Kidney tubule cell (primary cell): ENCODE measurements at places on chromosomes 1 and 21.

GRCh38 chr1:21490774-21491487, 18.3 kb upstream of the ALPL start:
- DNase-seq = peak; percentile 72

DNA sequence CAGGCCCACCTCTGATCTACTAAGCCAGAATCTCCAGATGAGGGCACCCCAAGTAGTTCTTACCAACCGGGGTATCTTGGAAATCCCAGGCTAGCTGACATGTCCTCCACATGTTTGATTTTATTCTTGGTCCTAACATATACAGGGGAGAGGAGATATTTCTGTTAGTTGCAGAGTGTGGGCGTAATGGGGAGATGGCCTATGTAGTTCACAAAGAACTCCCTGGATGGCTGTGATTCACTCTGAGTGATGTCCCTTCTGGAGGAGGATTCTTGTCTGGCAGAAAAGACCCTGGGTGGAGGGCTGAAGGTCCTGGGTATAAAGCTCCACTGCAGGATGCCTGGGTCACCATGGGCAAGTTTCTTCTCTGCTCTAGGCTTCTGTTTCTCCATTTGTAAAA, 13.1 kb downstream of the MECR start:
- DNase-seq = no peak

DNA sequence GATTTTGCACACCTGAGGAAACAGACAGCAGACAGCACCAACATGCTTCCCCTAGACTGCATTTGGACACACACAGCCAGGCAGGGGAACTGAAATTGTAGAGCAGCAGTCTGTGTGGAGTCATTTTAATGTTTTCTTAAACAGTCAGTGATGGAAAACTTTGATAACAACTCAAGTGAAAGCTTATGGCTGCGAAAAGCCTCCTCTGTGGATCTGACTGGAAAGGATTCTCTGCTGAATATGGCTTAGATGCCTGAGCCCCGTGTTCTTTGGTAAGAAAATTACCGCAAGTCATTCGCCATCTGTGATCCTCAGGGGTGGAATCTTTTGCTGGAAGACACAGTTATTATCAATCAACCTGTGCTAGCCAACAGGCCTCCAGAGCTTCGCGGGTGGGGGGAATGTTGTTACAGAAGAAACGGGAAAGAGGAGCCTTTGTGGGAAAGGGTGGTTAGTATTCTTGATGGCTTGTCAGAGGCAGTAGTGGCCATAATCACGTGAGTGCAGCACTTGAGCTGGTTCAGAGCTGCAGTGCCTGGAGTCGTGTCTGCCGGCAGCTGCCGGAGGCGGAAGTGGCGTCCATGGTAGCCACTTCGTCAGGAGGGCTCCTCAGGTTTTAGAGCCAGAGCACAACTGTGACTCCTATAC, 204.7 kb downstream of the ST6GALNAC3 start:
- DNase-seq = no peak

DNA sequence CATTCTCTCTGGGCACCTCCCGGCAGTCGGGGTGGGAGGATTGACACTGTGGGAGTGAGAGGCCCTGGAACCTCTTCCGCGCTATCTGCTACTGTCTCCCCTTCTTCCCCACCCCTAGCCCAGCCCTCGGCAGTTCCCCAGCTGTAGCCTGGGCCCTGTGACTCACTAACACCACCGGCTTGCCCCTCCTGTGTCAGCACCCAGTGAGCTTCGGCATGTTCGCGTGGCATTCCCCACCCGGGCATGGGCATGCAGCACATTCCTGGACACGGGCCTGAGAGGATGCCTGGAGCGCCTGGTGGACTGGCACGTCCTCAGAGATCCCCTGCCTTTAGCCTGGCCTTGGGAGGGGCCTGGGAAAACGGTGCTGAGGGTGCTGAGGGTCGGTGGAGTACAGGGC, 1.3 kb downstream of the CDK18 start:
- DNase-seq = peak; percentile 91

- no peak for DNase-seq
Observed at GRCh38 chr21:46168659-46169386, 13.4 kb upstream of the FTCD start.

DNA sequence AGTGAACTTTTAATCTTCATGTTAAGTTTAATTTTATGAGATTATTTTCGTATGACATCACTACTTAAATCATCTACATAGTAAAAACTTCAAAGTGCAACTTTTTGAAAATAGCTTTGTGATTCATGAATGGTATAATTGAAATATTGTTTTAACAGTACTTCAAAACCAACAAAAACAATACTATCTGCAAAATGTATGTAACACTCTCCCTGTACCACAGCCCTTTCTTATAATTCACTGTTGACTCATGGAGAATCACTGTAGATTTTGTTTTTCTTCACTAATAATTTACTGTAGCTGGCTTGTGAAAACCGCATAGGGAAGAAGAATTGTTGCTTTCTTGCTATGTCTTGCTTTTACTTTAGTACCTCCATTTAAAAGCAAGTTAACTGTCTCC, 301.4 kb upstream of the ADAMTS5 start:
- DNase-seq = peak; percentile 68

DNA sequence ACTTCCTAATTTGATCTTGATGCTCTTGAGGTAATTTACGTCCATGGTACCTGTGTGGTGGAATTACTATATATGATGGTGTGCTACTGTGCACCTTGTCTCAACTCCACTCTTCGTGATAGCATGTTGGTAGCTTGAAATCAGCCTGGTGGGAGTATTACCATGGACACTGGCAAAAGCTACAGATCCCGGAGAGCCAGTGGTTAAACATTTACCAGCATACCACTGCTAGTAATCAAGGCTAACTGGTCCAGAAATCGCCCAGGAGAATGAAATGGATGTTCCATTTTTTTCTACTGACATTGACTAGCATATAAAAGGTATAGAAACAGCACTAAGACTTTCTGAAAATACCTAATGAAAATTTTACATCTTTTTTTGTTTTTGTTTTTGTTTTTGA, 30.6 kb downstream of the ELK4 start:
- peak; percentile 91 for DNase-seq

DNA sequence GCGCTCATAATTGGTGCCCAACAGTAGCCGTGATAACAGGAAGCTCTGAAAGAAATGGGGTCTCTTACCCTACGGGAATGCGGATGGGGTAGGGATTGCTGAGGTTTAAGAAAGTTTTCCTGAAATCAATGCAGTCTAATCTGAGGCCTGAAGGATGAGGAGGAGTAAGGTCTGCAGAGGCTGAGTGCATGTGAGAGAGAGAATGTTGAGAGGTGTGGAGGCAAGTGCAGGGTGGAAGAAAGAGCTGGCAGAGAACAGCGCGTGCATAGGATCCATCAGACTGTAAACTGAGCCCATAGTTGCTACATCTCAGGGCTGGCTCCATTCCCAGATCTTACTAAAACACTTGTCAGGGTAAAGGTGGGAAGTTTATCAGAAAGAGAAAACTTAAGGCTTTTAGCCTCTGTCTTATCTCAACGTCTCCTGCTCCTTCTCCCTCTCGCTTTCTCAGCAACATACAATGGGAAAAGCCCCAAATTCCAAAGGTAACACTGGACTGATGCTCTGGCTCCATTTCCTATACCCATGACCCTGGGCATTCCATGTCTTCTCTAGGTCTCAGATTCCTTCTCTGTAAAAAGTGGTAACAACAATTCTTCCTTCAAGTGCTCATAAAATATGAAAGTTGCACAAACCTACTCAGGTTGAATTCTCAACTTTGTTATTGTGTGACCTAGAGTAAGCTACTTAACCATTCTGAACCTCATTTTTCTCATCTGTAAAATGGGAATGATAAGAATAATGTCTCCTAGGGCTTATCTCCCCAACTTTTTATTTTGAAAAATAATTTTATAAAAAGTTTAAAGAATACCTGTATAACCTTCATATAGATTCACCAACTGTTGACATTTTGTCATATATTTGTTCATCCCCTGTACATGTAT, 75.2 kb downstream of the SH3GLB1 start:
- DNase-seq = no peak

DNA sequence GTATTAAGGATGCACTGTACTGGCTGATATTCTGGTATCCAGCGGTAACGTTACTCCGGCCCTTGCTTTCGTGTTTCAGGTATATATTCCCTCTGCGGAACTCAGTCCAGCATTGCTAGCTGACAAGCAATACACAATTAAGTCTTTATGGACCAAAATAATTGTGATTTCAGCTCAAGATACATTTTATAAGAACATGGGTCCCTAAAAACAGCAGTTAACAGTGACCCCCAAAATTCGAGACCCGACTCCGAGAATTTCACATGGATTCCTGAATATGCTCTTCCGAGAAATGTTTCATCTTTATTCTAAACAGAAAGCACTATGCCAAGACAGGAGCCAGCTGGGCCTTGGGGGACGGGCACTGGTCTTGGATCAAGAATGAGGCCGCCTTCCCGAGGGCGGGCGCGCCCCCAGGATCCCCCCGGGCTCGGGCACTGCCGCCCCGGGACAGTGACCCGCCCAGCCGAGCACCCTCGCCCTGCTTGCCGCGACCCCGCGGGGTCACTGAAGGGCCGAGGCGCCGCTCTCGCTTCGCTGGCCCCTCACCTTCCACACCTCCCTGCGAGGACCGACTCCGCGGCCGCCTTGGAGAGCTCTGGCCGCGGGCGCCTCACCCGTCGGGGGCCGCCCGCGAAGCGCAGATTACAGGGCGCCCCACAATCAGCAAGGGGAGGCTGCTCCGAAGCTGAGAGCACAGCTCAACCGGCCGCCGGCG, 610 bp downstream of the SCYL3 start:
- peak; percentile 26 for DNase-seq

GRCh38 chr1:224116131-224116530, 2.2 kb downstream of the FBXO28 start:
- DNase-seq = peak; percentile 82

- DNase-seq = peak; percentile 64
Observed at GRCh38 chr1:48948562-48948961, 171.9 kb upstream of the BEND5 start.

DNA sequence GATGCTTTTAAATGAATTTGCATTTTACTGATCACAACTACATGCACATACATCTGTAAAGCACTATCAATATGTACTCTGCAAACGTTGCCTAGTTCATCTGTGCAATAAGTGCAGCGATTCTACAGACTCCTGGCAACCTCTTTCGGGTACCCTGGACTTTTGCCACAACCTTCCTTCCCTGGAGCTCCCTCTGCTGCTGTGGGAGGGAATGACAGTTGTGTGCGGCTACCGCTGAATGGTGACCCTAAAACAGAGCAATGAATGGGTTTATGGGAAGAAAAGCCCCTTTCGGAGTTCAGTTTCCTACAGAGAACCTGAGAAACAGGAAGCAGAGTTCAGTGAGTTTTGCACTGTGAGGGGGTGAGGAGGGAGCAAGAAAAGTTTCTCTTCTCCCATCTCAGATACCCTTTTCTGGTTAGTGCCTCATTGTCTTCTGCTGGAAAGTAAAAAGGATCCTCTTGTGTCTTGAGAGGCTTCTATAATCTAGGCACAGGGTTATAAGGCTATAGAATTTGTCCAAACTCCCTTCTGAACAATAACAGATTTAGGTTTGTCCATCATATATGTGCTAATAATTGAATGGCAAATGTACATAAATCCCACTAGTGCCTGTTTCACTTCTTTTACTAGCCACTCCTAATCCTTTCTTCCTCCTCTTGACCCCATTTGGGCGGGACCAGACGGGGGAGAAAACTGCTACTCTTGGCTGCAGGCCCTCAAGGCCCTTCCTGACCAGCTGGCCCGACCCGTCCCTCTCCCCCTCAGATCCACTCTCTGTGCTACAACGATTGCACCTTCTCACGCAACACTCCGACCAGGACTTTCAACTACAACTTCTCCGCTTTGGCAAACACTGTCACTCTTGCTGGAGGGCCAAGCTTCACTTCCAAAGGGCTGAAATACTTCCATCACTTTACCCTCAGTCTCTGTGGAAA, 19.8 kb upstream of the SARS1 start:
- DNase-seq = peak; percentile 43

DNA sequence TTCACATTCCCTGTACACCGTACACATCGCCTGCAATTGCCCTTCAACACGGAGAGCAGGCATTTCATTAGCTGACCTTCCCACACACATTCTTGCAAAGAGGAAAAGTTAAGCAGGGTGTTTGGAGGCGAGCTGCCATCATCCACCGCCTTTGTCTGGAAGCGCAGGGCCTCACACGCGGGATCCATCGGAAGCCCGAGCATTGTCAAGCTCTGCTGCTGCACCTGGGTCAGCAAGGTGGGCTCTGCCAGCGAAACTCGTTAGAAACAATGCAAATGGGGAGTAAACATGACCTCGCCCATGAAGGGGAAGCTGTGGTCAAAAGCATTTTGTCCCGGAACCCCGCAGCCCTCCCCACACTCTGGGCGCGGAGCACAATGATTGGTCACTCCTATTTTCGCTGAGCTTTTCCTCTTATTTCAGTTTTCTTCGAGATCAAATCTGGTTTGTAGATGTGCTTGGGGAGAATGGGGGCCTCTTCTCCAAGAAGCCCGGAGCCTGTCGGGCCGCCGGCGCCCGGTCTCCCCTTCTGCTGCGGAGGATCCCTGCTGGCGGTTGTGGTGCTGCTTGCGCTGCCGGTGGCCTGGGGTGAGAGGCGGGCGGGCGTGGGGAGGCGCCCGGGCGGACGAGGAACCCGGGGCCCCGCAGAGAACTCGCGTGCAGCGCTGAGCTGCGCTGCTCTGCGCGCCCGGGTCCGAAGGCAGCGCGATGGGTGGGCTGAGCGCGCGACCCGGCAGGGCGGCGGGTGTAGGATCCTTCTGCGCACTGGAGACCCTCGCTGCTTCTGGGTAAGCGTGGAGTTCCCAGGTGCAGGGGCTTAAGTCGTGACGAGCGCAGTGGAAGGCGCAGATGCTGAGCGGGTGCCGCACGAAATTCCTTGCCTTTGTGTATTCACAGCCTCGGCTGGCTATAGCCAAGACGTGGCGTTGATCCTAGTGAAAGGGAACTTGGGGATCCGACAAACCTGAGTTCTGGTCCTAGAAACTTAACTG, at the start of gene CR1:
Gene CR1 (plus strand): TSS at position 357 of the 992 bp plus-strand sequence. CDS start 111 bp downstream, at position 468.
- no peak for DNase-seq

DNA sequence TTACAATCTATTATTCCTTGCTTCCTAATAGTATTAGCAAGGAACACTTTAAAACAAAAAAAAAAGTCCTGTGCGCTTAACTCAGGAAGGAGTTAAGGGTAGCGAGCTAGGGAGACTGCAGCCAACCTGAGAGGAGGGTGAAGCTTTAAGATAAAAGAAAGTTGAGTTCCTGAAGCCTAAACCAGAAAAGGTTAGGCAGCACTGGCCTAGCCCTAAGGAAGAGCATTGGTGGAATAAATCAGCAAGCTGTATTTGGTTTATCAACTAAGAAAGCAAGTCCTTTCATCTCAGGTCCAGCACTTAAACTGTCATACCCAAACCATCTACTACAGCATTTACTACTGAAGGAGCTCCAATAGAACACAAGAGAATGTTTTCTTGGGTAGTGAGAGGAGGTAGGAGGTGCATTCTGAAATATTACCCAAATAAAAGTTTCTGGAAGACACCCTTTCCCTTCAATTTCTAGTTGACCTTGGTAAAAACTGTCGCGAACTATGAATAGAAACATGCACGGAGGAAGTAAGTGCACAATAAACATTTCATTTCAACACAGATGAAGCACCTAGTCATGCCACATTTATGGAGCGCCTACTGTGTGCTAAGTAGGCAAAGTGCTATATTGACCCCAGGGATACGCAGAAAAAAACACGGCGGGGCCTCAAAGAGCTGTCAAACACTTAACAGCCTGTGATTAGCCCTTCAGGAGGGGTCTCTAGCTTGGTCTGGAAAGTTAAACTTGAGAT, 1.3 kb downstream of the GLRX2 start:
- no peak for DNase-seq
